H9 (cell line): ENCODE measurements at places on chromosomes 12 and 14. TPM values are rescaled to one million over a fixed set of nuclear protein-coding genes. Genes with fewer than 3 reads are reported as not detected.

DNA sequence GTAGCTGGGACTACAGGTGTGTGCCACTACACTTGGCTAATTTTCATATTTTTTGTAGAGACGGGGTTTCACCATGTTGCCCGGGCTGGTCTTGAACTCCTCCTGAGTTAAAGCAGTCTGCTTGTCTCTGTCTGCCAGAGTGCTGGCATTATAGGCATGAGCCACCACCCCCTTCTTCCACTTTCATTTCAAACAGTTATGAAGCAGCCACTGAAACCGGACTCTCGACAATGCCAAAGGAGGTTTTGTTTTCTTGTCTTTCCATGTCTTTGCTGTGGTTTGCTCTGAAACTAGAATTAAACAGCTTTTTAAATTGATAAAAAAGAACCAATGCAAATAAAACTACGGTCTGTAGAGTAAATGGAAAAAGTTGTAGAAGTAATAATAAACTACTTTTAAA lies 30.4 kb downstream of the RAP1B start:
- no peak for DNase-seq

- no peak for DNase-seq
Observed at GRCh38 chr14:89382487-89382886, 34.5 kb downstream of the FOXN3 start.

GRCh38 chr12:27861428-27862167 lies 81.6 kb upstream of the MANSC4 start:
- no peak for DNase-seq

GRCh38 chr12:131266591-131267467 lies 313.1 kb downstream of the ADGRD1 start:
- no peak for DNase-seq

GRCh38 chr12:70091021-70091521 lies 152.2 kb upstream of the CNOT2 start:
- no peak for DNase-seq

GRCh38 chr12:92987362-92987761 lies 58.3 kb upstream of the EEA1 start:
- DNase-seq = no peak

Gene LGR5
- 0.09 and 0.13 TPM in 2 replicates for total RNA-seq

Gene TNS2
- 3.6 and 4.5 TPM in 2 replicates for total RNA-seq

Gene ACRBP
- total RNA-seq = 1.3 and 1.9 TPM in 2 replicates

Gene USP15
- 35.3 and 36.0 TPM in 2 replicates for total RNA-seq

Gene TAPBPL
- total RNA-seq = 1.4 and 2.3 TPM in 2 replicates
